ENCODE measurements at places on chromosomes 2 and 18.
A peak's percentile ranks its signal among the peaks of the same experiment; 100 is the strongest.

DNA sequence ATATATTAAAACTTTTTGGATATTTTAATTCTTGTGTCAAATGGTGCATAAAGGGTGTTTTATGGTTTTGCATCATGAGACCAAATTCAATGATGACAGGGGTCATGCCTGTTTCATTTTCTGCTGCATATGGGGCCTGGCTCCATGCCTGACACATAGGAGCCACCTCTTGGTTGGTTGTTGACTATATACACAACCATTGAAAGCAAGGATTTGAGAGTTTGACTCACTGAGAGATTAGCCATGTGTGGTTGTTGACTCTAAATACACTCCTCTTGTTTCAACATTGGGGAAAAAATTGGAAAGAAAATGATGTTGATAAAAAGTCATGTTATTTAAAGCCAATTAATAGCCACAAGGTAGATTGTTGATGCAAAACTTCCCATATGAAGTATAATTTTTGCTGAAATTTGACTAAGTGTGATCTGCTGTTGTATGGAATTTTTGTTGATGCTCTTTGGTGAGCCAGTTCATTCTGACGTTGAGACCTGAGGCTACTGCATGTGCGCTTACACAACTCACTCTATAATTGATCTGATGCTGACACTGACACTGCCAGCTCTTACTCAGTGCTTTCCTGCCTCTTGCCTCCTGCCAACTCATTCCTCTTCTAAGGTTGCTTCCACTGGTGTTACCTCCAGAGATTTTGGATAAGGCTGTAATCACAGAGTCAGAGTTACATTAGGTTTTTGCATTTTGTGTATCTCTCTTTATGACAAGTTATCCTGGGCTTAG is 446.2 kb upstream of the SLC14A2 start:
- DNase-seq = no peak

DNA sequence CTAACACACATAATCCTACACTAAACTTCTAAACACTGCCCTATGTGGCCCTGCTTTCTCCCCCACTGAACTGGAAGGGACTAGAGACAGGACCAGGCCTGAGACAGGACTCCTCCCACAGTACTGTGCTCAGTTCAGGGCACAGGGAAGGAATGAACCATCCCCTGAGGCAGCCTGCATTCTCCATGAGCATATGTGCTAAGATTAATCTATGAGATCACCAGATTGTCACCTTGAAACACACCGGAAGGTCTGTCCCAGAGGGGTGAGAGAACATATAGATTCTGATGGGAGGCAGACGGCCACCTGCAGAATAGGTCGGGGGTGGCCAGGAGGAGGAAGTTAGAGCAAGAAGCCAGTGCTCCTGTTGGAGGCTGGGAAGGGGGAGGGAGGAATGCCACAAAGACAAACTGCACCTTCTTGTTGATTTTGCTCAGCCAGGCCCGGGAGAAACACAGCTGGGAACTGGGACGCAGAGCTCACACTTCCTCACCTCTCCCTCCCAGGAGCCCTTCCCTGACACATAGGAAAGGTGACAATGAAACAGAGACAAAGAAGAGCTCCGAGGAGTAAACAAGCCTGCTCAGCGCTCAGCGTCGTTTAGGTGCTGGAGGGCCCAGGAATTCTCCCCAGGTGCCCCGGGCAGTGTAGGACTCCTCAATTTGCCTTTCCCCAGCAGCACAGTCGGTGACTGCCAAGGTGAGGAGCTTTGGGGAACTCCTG is 52.1 kb downstream of the ZBTB7C start:
- peak; percentile 46 for DNase-seq

GRCh38 chr18:59461171-59461570 is 102.1 kb upstream of the LMAN1 start:
- DNase-seq = no peak

- DNase-seq = no peak
Observed at GRCh38 chr2:158912112-158912511, 56.3 kb upstream of the TANC1 start.

DNA sequence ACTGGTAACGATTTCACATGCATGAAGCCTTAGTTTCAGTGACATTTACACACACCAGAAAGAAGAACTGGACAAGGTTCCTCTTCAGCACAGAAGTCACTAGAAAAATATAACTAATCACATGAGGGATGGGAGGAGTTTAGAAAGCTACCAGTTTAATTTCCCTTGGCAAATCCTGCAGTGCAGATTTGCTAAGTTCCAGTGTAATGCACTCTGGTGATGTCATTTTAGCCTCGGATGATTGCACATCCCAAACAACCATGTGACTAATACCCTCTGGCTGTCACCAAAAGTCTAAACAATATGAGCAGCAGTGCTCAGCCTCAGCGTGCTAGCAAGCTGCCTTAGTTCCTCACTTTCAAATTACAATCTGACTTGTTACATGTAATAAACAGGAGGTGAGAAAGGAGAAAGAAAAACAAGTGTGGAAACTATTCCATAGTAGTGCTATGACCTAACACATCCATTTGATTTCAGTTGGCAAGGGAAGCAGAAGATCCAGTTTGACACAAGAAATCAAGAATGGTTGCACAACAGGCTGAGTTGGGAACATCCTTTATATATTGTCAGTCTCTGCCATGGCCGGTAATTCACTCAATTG is 35.3 kb upstream of the PPP1CB start:
- DNase-seq = no peak

DNA sequence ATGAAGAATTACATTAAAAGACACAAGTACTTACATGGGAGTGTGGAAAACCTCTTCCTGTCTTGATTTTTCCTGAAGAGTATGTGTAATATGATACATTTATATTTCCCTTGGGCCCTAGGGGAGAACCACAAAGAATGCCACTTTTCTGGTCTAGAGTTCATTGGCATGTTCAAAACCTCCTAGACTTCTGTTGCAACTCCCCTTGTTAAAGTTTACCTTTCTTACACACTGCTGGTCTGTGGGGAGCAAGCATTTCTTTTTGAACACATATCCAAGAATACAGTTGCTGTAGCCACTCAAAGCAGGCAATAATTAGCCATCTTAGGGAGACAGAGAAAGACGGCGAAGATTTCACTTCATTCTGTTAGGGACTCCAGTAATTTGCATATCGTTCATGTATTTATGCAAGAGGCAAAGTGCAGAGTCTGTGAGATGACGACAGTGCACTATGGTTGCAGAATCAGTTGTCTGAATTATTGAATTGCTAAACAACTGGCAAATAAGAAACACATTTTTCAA is 103.5 kb downstream of the NOL4 start:
- DNase-seq = no peak

DNA sequence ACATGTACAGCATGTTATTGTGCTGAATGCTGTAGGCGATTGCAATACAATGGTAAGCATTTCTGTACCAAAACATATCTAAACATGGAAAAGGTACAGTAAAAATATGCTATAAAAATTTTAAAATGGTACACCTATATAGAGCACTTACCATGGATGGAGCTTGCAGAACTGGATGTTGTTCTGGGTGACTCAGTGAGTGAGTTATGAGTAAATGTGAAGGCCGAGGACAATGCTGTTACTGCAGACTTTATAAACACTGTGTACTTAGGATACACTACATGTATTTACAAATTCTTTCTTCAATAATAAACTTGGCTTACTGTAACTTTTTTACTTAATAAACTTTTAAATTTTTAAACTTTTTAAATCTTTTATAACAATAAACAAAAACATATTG is 473.4 kb upstream of the UBE2E3 start:
- DNase-seq = no peak

DNA sequence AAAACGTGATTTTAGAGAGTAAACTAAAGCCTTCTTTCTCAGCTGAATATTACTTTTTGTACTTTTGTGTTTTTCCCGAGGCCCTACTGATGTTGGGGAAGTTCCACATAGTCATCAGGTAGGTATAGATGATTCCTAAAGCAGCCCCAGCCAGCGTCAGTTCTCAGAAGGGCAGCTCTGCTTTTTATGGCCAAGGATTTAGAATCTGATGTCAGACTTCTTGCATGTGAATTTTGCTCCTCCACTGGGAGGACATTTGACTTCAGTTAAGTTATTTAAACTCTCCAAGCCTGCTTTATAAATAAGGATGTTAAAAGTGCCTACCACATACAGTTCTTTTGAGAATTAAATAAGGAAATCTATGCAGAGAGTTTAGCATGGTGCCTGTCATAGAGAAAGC is 130.8 kb downstream of the NCKAP5 start:
- no peak for DNase-seq

DNA sequence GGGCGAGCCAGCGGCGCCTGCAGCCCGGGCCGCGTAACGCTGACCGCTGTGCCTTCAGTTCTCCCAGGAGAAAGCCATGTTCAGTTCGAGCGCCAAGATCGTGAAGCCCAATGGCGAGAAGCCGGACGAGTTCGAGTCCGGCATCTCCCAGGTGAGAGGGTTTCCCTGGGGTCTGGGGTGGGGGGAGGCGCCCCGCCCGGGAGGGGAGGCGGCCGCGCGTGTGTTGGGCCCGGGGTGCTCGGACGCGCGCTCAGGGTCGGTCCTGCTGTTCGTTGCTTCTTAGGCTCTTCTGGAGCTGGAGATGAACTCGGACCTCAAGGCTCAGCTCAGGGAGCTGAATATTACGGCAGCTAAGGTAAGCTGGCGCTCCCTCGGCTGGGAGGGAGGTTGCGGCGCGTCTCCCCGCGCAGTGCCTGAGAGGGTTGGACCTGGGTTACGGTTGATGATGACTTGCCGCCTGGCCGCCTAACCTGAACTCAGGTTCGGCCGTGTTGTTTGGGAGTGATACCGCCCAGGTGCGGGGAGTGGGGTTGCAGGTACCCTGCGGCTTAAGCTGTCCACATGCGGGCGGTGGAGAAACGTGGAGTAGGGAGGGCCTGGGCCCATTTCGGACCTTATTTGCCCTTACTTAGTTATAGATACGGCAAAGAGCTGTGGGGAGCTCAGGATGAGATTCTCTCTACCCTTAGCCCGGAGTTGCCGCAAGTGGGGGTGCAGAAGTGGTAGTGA is 638 bp downstream of the RPS7 start:
- DNase-seq = no peak

GRCh38 chr2:168096158-168096557 is 151.2 kb downstream of the STK39 start:
- no peak for DNase-seq

GRCh38 chr2:67137699-67138098 is 259.4 kb upstream of the ETAA1 start:
- no peak for DNase-seq

GRCh38 chr2:71896385-71897136 is 251.1 kb downstream of the CYP26B1 start:
- DNase-seq = peak; percentile 17

GRCh38 chr2:174246944-174247381 is 1.4 kb downstream of the OLA1 start:
- DNase-seq = peak; percentile 47

DNA sequence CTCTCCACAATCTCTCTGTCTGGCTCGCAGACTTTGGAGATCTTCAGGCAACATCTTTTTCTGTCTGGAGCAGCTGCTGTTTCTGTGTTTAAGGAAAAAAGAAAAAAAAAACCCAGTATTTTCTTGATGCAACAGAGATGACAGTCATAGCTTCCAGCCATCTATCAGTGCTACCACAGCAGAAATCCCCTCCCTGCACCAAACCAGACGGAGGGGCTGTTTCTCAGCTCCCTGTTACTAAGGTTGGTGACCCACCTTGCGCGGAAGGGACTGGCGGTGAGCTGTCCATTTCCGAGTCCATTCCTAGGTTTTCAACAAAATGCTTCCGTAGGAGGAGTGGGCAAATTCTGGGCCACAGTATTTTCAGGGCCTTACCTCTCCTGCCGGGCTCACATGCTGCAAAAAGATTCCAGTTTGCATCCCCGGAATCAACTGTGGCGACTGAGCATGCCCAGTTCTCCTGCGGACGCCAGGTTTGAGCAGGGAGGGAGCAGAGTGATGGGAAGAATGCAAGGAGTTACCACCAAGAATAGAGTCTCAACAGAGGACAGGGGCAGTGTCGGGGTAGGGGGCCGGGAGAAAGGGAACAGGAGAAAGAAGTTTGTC is 1.2 kb downstream of the SLC4A10 start:
- peak; percentile 75 for DNase-seq

- DNase-seq = no peak
Observed at GRCh38 chr2:221554769-221555493, 17.2 kb downstream of the EPHA4 start.

GRCh38 chr2:42928692-42929545 is 136.5 kb upstream of the HAAO start:
- DNase-seq = no peak

- no peak for DNase-seq
Observed at GRCh38 chr18:41763361-41763760, 191.7 kb upstream of the PIK3C3 start.

GRCh38 chr2:42922293-42922692 is 129.9 kb upstream of the HAAO start:
- DNase-seq = no peak

DNA sequence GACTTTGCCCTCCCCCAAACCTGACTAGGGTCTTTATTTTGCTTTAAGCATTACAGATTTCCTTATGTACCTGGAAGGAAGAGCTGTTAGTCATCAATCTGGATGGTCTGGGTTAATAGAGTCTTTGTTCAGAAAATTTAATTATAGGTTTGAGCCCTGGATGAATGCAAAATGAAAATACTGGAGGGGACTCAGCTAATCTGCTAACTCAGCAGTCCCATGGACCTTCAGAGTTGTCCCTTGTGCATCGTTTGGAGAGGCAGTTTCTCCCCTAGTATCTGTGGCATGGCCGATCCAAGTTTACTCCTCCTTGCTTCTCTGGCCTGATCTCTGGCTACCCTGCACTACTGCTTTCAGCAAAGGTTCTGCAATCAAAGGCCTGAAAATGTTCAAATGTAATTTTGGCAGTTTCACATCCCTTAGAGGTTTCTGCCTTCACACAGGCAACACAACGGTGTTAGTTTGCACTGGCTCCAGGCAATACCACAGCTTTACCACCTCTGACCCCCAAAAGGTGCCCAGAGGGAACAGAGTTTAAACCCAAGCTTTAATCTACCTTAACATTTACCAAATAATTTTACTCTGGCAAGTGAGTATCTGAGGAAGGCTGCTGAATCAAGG is 134.3 kb downstream of the THADA start:
- DNase-seq = no peak

GRCh38 chr18:67455890-67456501 is 60.5 kb downstream of the DSEL start:
- DNase-seq = no peak

DNA sequence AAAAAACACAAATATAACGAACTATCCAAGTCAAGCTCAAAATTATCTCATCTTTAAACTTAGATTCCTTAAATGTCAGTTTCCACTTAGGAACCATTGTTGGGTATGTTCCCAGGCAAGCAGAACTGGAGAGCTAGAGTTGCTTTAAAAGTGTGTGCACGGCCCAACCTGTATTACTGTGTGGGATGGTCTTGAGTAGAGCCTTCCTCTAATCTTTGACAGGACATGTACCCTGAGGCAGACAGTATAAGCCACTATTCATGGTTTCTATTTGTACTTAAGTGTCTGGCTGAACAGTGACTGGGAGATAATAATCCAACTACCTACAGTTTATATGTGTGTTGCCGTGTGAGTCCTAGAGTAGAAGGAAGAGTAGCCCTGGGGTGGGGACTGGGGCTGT is 239.7 kb downstream of the GPD2 start:
- no peak for DNase-seq

DNA sequence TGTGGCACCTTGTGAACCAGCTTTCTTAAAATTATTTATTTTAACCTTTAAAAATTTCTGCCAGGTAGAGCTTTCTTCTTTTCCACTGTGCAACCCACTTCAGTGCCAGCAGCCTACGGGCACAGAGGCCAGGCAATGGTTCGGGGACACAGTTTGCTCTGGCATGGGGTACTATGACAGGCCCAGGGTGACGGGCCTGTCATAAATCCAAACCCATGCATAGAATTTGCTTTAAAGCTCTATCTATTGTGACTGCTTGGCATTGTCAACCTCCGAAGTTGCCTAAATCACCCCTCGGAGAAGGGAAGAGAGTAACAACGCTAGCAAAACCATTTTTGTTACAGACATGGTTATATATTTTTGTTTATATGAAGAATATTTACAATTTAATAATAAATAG is 1.5 kb downstream of the ODC1 start:
- no peak for DNase-seq

Data from ecto neural progenitor cell (in vitro differentiated cells).